ENCODE measurements at places on chromosomes 4 and X.

- DNase-seq = no peak
Measured at GRCh38 chr4:10713591-10713990, 29.0 kb upstream of the CLNK start.

- no peak for DNase-seq
Measured at GRCh38 chr4:24605216-24605615, 20.9 kb upstream of the DHX15 start.

DNA sequence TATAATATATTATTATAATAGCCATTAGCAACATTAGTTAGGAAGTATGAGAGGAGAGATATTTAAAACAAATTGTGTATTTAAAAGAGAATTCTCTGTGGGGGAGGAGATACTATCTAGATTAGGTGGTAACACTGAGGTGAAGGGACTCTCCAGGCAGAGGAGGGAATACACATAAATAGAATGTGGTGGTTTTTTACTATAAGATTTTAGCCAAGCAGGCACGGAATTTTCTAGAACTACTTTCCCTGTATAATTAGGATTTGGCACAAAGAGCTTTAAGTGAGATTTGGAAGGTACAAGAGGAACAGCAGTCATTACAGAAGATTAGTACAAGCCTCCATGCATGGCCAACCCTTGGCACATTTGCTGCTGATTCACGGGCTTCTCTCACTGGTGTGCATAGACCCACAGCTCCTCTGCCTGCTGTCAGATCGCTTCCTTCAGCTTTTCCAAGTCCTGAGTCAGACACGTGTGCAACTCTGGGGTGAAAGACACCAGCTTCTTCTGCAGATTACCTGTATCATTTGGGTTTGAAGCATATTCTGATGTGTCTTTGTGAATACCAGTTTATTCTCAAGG is 685.5 kb downstream of the KCTD8 start:
- DNase-seq = no peak

DNA sequence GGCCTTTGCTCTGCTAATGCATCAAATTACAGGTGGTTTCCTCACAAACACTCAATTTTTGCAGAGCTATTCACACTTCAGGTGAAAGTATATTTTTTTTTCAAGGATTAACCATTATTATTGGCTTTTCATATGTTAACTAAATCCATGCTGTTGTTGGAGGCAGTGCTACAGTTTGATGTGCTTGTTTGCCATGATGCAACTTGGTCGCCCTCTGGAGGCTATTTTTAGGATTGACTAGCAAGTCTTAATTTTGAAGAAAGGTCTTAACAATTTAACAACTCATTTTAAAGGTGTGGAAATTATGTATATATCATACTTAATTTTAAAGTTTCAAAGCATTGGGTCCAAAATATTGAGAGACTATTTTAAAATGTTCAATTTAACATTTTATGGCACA is 168.8 kb upstream of the FAM47A start:
- no peak for DNase-seq

GRCh38 chrX:37371578-37371991 is 22.4 kb downstream of the PRRG1 start:
- DNase-seq = no peak

DNA sequence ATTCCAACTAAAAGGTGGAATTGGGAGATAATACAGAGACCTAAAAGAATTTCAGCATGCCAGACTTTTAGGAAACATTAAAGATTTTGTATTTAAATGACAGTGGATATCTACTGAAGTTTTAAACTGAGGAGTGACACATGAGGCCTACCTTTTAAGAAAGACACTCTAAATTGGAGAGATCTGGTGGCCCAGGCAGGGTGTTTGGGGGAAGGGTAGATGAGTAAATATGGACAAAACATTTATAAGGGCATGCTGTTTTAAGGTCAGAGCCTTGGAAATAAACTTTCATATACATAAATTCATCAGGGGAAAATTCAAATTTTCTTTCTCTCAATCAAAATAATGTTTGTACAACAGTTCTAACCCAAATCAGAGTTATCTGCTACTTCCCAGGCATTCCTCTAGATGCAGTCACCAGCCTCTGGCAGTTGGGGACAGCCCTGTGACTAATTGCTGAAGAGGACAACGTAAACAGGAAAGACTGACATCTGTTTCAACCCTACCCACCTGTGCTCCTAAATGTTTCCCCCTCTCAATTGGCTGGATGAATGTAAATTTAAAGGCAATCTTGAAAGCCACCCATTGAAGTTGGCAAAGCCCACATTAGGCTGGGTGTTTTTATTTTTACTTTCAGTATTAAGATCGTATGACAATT is 1646.9 kb upstream of the ADGRL3 start:
- DNase-seq = peak; percentile 11

GRCh38 chr4:156888762-156889161 is 82.8 kb downstream of the PDGFC start:
- DNase-seq = peak; percentile 85

DNA sequence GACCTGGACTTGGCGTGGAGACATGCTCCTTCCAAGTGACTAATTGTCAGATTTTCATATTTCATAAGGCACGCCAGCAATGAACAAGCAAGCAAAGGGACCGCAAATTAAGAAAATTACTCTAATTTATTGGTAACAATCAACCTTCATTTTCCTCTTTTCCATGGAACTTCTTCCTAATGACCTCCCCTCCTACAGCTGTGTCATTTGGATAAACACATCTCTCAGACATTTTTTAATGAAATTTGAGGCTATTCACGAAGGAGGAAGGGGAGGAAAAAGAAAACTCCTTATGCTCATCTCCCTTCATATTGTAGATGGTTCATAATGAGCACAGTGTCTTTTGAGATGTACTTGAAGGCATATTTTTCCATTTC is 38.6 kb upstream of the TLR3 start:
- DNase-seq = no peak

- DNase-seq = peak; percentile 3
Measured at GRCh38 chr4:69800599-69800998, 40.2 kb upstream of the SULT1B1 start.

- DNase-seq = no peak
Measured at GRCh38 chrX:132226169-132226568, 6.9 kb upstream of the RAP2C start.

DNA sequence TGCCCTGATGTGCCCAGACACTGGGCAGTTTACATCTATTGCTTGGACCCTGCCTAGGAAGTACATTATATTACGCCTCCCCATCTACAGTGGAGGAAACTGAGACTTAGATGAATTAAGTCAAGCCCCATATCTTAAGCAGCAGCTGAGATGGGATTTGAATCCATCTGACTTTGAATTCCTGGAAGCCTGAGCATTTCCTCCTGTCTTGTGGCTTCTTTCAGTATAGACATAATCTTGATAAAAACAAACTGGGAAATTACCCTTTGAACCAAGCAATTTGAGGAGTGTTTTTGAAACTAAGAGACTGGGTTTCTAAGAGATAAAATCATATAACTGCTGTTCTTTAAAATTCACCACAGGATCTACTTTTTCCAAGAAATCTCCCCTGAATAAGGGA is 18.6 kb downstream of the LIMCH1 start:
- DNase-seq = no peak

DNA sequence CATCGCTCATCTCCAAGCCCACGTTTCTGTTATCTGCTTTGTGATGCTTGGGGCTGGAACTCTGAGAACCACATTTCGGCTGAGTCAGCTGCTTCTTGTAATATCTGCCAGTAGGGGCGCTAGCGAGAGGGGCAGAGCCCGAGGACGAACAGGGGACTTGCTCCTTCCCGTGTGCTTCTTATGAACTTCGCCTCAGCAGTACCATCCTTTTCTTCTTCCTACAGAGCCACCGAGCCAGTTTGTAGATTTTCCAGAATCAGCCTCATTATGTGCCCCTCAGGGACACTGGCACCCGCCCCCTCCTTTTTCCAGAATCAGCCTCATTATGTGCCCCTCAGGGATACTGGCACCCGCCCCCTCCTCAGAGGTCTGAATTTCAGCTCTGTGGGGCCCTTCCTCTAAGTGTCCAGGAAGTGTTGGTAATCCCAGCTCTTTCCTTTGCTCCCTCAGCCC is 441.7 kb upstream of the RASGEF1B start:
- no peak for DNase-seq

GRCh38 chr4:172517391-172517790 is 651.2 kb upstream of the GALNT7 start:
- no peak for DNase-seq

- no peak for DNase-seq
Measured at GRCh38 chr4:186318481-186318880, 52.5 kb downstream of the F11 start.

- DNase-seq = no peak
Measured at GRCh38 chrX:85544609-85545008, 165.1 kb upstream of the POF1B start.

DNA sequence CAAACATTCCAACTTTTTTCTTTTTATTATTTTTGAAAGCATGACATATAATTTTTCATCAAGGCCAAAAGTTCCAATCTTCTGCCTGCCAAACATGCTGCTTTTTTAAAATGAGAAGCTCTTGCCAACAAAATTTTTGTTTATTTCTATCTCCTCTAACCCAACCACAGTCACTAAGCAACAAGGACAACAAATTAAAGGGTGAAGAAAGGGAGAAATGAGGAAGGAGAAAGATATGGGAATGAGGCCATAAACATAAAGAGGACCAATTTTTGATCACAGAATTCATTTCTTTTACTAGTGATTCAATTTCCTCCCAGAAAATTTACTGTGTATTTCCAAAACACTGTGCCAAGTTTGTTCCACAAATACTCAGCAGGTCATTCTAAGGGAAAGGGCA is 537.0 kb upstream of the DIAPH2 start:
- no peak for DNase-seq

DNA sequence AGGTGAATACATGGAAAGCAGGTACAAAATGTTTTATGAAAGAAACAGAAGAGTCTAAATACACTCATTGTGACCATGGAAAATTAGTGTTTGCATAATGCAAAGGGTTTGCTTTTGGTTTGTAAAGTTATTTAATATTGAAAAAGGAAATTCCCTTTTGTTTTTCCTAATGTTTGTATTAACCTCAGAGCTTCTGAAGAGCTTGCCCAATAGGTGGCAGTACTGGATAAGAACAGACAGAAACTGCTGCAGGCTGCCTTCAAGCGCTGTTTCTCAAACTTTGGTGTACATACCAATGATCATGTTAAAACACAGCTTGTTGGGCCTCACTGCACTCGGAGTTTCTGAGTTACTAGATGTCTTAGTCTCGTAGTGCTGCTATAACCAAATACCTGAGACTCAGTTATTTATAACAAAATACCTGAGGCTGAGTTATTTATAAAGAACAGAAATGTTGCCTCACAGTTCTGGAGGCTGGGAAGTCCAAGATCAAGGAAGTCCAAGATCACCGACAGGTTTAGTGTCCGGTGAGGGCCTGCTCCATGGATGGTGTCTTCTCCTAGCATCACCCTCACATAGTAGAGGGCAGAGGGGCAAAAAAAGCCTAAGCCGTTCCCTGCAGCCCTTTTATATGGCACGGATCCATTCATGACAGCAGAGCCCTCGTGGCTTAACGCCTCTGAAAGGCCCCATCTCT is 54.2 kb downstream of the SUPT20HL2 start:
- no peak for DNase-seq

DNA sequence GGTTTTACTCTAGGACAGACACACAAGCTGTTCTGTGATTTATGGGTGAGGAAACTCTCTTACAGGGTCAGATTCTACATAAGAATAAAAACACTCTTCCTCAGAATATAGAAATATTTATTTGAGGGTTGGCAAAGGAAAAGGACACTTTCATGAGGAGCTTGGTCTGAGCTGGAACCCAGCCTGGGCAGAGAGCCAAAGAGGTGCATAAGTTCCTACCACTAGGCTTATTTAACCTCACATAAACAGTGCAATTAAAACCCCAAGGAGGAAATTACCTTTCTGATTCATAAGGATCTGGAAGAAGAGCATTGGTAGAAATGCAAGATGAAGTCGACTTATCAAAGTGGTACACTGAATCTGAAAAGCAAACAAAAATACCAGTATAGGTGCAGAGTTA is 32.9 kb downstream of the SETD7 start:
- DNase-seq = no peak

All from GM04503 (cell line).